ENCODE measurements at places on chromosomes 2 and 18.

- H3K4me1 ChIP-seq = no peaks in the 10 kb centered on the region
- DNase-seq = no peak
- H3K27ac ChIP-seq = no peak overlapping the region
- no peaks in the 10 kb centered on the region for H3K27me3 ChIP-seq
- H3K4me3 ChIP-seq = no peak overlapping the region
Observed at GRCh38 chr2:156907806-156908205, 349.7 kb upstream of the GALNT5 start.

DNA sequence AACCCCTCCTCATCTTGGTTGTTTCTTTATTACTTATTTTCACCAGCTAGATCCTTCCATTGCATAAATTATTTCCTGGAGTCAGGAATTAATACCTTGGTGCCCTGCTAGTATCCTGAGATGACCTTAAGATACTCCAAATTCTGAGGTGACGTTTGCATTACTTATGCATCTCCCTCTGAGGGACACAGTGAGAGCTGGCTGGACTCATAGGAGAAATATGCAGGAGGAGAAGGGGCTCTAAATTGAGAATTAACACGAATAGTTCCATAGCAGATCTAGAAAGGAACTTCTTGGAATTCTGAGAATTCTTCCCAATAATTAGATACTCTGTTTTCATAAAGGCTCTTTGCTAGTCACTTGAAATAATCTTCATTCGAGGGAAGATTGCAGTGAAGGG is 310.6 kb upstream of the ZEB2 start:
- H3K4me3 ChIP-seq = no peak overlapping the region
- DNase-seq = no peak
- H3K27me3 ChIP-seq = no peaks in the 10 kb centered on the region
- H3K36me3 ChIP-seq = no peaks in the 10 kb centered on the region
- H3K4me1 ChIP-seq = no peaks in the 10 kb centered on the region

GRCh38 chr18:7548721-7549120 is 18.4 kb upstream of the PTPRM start:
- H3K4me1 ChIP-seq = no peaks in the 10 kb centered on the region
- DNase-seq = no peak
- H3K27ac ChIP-seq = no peak overlapping the region
- no peak overlapping the region for H3K4me3 ChIP-seq
- no peaks in the 10 kb centered on the region for H3K27me3 ChIP-seq

DNA sequence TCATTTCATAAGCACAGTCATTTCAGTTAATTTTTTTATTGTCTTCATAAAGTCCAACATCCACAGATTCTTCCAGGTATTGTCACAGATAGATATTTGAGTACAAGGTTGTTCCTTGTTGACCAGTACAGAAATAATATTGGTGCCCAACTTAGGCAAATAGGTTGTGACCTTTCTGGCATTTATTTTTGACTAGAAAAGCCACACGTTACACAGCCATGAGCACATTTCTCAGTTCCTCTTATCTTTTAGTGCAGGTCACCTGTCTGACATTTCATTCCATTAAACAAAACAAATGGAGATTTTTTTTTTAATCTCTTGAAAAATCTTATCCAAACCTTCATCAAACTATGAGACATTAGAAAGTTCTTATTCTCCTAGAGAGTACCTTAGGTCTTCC is 428.8 kb downstream of the ZNF521 start:
- no peaks in the 10 kb centered on the region for H3K36me3 ChIP-seq
- H3K27me3 ChIP-seq = no peaks in the 10 kb centered on the region
- H3K4me3 ChIP-seq = no peak overlapping the region
- no peak for DNase-seq
- H3K27ac ChIP-seq = no peak overlapping the region

DNA sequence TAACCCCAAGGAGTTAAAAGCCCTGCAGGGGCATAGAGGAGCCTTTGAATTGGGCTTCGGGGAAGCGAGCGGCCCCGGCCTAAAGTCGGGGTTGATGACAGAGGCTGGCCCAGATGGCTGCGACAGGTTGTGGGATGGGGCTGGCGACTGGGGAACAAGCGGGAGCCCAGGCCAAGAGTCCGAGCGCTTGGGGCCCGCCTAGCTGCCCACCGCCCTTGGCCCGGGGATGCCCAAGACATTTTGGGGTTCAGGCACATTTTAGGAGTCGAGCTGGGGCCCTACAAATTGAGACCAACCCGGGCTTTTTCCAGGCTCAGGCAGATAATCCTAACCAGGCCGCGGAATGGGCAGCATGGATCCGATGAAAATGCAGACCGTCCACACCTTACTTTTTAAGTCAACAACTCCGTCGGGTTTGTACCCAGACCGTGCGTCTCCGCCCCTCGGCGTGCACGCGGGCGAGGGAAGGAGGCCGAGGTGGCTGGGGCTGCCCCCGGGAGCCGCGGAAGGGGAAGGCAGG is 507 bp downstream of the RTKN start:
- H3K4me1 ChIP-seq = peaks cover 56% of the 10 kb centered on the region
- no peak overlapping the region for H3K27ac ChIP-seq
- no peaks in the 10 kb centered on the region for H3K36me3 ChIP-seq
- H3K27me3 ChIP-seq = no peaks in the 10 kb centered on the region
- H3K4me3 ChIP-seq = no peak overlapping the region
- no peak for DNase-seq

DNA sequence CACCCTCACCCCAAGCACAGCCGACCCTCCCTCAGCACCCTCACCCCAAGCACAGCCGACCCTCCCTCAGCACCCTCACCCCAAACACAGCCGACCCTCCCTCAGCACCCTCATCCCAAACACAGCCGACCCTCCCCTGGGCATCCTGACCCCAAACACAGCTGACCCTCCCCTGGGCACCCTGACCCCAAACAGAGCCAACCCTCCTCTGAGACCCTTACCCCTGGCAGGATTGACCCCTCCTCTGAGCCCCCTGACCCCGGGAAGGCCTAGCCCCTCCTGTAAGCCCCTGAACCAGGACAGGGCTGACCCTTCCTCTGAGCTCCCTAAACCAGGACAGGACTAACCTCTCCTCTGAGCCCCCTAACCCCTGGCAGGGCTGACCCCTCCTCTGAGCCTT is 84.4 kb upstream of the RAB6C start:
- H3K36me3 ChIP-seq = no peaks in the 10 kb centered on the region
- DNase-seq = no peak
- H3K27me3 ChIP-seq = no peaks in the 10 kb centered on the region
- H3K4me3 ChIP-seq = no peak overlapping the region
- no peak overlapping the region for H3K27ac ChIP-seq

DNA sequence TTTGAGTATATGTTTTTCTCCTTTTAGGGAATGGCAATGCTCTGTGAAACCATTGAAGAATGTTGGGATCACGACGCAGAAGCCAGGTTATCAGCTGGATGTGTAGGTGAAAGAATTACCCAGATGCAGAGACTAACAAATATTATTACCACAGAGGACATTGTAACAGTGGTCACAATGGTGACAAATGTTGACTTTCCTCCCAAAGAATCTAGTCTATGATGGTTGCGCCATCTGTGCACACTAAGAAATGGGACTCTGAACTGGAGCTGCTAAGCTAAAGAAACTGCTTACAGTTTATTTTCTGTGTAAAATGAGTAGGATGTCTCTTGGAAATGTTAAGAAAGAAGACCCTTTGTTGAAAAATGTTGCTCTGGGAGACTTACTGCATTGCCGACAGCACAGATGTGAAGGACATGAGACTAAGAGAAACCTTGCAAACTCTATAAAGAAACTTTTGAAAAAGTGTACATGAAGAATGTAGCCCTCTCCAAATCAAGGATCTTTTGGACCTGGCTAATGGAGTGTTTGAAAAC is 82.3 kb downstream of the ACVR2A start:
- no peak overlapping the region for H3K4me3 ChIP-seq
- no peaks in the 10 kb centered on the region for H3K4me1 ChIP-seq
- H3K36me3 ChIP-seq = no peaks in the 10 kb centered on the region
- no peak for DNase-seq

DNA sequence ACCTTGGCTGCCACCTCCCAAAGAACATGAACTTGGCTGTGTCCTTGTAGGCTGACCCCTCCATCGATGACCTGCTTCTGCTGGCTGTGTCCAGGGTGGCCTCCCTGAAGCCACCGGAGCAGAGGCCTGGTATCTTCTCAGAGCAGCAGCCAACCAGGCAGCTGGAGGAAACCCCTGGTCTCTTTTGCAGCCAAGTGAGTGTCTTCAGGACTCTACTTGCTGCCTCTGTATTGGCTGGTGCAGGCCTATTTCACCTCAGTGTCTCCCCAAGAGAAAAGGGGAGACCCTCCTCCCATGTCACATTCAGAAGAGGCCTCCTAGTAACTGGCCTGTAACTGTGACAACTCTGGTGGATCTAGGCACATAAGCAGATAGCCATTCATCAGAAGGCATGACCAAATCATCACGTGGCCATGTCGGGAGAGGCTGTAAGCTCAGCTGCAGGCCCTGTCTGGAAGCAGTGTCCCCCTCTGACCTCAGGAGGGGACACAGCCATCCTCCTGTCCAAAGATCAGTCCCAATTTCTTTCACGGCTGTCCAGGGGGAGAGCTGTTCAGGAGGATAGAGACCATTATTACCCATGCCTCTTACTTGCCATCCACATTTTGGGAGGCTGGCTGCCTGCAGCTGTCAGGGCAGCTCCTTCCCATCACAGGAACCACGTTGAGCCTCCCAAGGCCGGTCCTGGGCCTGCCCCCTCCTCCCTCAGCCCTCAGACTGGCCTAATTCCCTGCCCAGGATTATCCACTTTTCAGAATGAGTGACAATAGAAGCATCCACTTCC is 20.9 kb upstream of the ROCK2 start:
- H3K27ac ChIP-seq = no peak overlapping the region
- no peak overlapping the region for H3K4me3 ChIP-seq

DNA sequence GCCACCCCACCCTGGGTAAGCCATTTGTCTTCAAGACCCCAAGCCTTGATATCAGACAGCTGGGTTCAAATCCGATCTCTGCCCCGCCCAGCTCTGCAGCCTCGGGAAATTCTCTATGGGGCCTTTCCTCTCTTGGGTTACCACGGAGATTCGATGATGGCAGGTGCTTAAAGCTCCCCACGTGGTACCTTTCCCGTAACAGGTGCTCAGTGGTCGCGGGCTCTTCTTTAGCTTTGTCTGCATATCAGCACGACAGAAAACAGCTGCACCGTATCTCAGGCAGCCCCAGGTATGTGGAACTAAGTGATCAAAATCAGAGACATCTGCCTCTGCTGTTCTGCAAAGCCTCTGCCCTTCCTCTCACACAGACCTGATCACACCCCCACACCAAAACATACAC is 37.4 kb downstream of the TTC32 start:
- no peak overlapping the region for H3K4me3 ChIP-seq
- no peaks in the 10 kb centered on the region for H3K27me3 ChIP-seq
- H3K36me3 ChIP-seq = no peaks in the 10 kb centered on the region

- H3K27ac ChIP-seq = no peak overlapping the region
- H3K27me3 ChIP-seq = no peaks in the 10 kb centered on the region
- H3K36me3 ChIP-seq = no peaks in the 10 kb centered on the region
- no peak overlapping the region for H3K4me3 ChIP-seq
- DNase-seq = no peak
Observed at GRCh38 chr2:231123362-231123898, 1.4 kb downstream of the HTR2B start.

DNA sequence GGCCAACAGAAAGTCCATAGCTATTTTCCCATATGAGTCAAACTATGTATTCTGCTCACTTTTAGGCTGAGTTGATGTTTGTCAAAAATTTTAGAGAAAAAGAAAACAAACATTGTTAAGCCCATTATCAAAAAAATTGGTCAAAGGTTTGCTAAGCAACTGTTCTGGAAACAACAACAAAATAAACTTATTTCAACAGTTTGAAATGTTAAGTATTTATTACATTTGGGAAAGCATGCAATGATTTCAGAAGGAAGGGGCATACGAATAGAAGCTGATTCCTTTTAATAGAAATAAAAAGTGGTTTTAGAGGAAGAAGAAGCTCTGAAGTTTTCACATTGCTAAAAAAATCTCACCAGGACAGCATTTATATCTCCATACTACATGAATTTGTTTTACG is 1837.5 kb upstream of the CELF4 start:
- H3K27me3 ChIP-seq = no peaks in the 10 kb centered on the region
- H3K4me3 ChIP-seq = no peak overlapping the region
- no peak for DNase-seq
- H3K4me1 ChIP-seq = no peaks in the 10 kb centered on the region
- no peak overlapping the region for H3K27ac ChIP-seq
- H3K36me3 ChIP-seq = no peaks in the 10 kb centered on the region

- no peaks in the 10 kb centered on the region for H3K36me3 ChIP-seq
- no peak overlapping the region for H3K27ac ChIP-seq
- no peaks in the 10 kb centered on the region for H3K4me1 ChIP-seq
Observed at GRCh38 chr2:172472446-172473033, 45.2 kb downstream of the ITGA6 start.

GRCh38 chr2:149884871-149885270 is 297.3 kb upstream of the MMADHC start:
- H3K4me1 ChIP-seq = no peaks in the 10 kb centered on the region
- H3K27me3 ChIP-seq = no peaks in the 10 kb centered on the region
- DNase-seq = no peak
- no peaks in the 10 kb centered on the region for H3K36me3 ChIP-seq
- no peak overlapping the region for H3K27ac ChIP-seq

GRCh38 chr2:157244691-157245090 is 12.8 kb upstream of the GALNT5 start:
- no peak overlapping the region for H3K4me3 ChIP-seq
- H3K36me3 ChIP-seq = no peaks in the 10 kb centered on the region
- H3K4me1 ChIP-seq = no peaks in the 10 kb centered on the region
- DNase-seq = no peak
- H3K27me3 ChIP-seq = no peaks in the 10 kb centered on the region

- no peaks in the 10 kb centered on the region for H3K4me1 ChIP-seq
- DNase-seq = no peak
- no peaks in the 10 kb centered on the region for H3K36me3 ChIP-seq
- no peak overlapping the region for H3K27ac ChIP-seq
- no peak overlapping the region for H3K4me3 ChIP-seq
Observed at GRCh38 chr2:217902379-217903141, 100.2 kb downstream of the TNS1 start.

DNA sequence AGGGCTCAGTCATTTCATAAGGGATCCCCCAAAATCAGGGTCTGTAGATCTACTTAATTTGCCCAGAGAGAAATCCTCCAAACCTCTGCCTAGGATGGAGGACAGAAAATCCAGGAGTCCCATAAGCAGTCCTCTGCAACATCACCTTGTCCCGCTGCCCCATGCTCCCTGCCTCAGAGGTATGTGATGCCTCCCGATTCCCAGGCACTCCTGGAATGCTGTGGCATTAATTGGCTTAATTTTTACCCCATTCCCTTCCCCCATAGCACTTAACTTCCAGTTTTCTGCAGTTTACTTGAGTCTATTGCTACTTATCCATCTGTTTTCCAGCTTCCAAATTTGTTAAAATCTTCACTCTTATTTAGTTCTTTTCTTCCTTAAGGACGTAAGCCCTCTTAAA is 91.6 kb upstream of the TSPYL6 start:
- no peaks in the 10 kb centered on the region for H3K27me3 ChIP-seq
- no peak overlapping the region for H3K4me3 ChIP-seq
- DNase-seq = no peak
- no peaks in the 10 kb centered on the region for H3K36me3 ChIP-seq
